ENCODE measurements at places on chromosomes 6 and 20. TPM values are rescaled to one million over a fixed set of nuclear protein-coding genes. Genes with fewer than 3 reads are reported as not detected.

VWA7 gene
- total RNA-seq: 4.2 TPM

BNIP5 gene
- total RNA-seq: not detected

TDRD6 gene
- 0.47 TPM for total RNA-seq

CLPSL2 gene
- not detected for total RNA-seq

B3GAT2 gene
- 0.12 TPM for total RNA-seq

BTN1A1 gene
- not detected for total RNA-seq

LTA gene
- not detected for total RNA-seq

C6orf52 gene
- total RNA-seq: 1.3 TPM

GRCh38 chr6:52420668-52421358 is 671 bp downstream of the EFHC1 start:
- no peak for DNase-seq

GRCh38 chr6:25717866-25718740 is 36.4 kb upstream of the SLC17A4 start:
- DNase-seq: no peak

- no peak for DNase-seq
These were observed 110.9 kb downstream of the HFE start for GRCh38 chr6:26197933-26198721.

- DNase-seq: no peak
These were observed 3.7 kb upstream of the DEK start for GRCh38 chr6:18268066-18268465.

GRCh38 chr20:8209061-8209460 is 77.0 kb downstream of the PLCB1 start:
- DNase-seq: no peak

- DNase-seq: no peak
These were observed 79.2 kb upstream of the LY86 start for GRCh38 chr6:6509284-6509683.

GRCh38 chr6:84768442-84769174 is 4.2 kb upstream of the TBX18 start:
- DNase-seq: no peak

GRCh38 chr6:111015389-111016124 is 33.7 kb downstream of the RPF2 start:
- no peak for DNase-seq

- DNase-seq: no peak
These were observed 98.9 kb upstream of the ZNF217 start for GRCh38 chr20:53692465-53693067.

DNA sequence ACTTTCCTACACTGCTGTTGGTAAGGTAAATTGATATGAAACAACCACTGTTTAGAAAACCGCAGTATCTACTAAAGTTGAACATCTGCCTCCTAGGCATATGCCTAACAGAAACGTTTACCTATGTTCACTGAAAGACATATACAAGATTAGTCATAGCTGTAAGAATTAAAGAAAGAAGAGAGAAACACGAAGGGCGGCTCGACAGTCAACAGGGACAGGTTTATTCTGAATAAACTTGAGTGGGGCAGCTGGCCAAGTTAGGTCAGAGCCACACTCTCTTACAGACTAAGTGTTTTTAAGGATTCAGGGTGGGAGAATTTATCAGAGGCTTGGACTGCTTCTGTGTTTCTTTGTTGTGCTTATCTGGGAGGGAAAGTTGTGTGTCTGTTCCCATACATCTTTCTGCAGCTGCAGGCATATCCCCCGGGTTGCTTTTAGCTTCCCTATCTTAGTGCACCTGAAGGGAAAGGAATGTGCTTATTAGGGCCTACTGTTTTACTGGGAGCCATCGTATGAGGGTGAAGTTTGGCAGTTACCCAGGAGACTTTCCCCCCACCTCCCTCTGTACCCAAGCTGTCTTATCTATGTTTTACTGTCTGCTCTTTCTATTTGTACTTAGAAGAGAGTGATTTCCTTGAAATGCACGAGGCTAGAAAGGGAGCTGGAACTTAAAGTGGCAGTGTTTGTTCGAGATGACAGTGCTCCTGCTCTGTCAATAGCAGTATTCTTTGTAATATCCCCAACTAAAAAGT is 20.4 kb downstream of the PROCR start:
- DNase-seq: no peak

GRCh38 chr6:127026247-127026646 is 92.2 kb upstream of the RSPO3 start:
- no peak for DNase-seq

GRCh38 chr6:11911538-11911937 is 100.6 kb upstream of the HIVEP1 start:
- no peak for DNase-seq

GRCh38 chr20:750801-751200 is 17.5 kb downstream of the SLC52A3 start:
- DNase-seq: no peak

DNA sequence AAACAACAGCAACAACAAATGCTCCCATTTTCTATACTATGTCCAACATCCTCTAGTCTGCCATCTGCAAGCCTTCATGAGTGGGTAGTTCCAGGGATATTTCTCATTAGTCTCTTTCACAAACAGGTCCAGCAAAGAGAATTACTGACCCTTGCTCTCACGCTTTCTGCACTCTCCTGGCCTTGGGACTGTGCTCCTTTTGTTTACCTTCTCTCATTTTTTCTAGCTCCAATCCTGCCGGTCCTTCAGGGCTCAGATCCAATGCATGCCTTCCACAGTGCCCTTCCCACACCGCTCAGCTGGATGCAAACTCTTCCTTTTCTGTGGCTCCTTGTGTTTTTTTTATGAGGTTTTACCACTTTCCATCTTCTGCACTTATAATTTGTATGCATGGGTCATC is 47.2 kb downstream of the ADTRP start:
- no peak for DNase-seq

- no peak for DNase-seq
These were observed 11.8 kb downstream of the TMEM14B start for GRCh38 chr6:10759312-10759839.

Data from lower lobe of right lung (tissue), 2 donors.